Activated T-cell treated with anti-CD3 and anti-CD28 coated beads, Interleukin-2, amount 50 U/mL, for 48 hours (primary cell): ENCODE measurements at places on chromosomes 7 and 10.
A peak's percentile ranks its signal among the peaks of the same experiment; 100 is the strongest.

DNA sequence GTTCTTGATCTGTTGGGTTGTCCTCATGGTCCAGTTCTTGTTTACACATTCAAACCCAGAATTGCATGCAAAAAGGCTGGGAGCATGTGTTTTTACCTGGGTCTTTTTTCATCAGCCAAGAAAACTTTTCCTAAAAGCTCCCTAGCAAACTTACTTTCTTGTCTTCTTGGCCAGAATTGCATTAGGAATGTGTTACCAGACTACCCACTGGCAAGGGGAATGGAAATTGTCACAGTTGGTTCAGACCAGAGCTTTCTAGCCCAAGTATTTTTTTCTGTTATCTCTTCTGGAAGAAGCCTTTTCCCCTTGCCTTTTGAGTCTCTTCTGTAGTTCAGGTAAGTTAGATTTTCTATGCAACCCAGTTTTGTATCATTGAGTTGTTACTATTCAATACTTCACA lies 77.5 kb downstream of the BMPR1A start:
- no peak for DNase-seq

GRCh38 chr10:100006243-100006886 lies 3.4 kb downstream of the DNMBP start:
- DNase-seq = peak; percentile 19

DNA sequence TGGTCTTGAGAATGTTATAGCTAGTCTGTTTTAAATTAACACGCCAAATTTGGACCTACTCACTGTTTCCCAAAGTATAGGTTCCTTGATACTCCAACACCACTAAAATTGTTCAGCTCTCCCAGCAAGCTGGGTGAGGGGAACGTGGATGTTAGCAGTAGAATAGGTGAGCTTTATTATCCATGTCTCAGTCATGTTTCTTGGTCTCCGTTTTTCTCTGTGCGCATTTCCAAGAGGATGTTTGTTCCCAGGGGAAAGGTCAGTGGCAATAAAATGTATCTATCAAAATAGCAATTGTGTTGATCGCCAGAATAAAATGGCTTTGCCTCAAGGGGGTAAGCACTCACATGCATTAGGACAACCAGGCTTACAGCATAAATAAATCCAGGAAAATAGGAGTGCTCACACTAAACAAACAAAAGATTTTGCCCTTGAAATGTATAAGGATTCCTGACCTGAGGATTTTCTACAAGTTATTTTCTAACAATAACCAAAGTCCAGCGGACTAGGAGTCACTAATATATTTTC lies 187.0 kb upstream of the C7orf33 start:
- no peak for DNase-seq

DNA sequence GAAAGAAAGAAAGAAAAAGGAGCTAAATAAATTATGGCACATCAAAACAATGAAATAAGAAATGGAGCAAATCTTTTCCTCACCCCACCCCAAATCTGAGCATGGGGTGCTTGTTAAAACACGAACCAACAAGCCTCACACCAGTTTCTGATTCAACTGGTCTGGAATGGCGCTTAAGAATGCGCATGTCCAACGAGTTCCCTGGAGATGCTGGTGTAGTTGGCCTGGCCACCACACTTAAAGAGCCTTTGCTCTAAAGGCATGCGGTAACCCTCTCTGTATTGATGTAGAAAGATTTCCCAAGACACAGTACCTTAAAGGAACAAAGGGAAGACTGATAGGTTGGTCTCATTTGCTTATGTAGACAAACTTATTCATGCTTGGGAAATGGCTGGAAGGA lies 49.1 kb upstream of the STEAP1B start:
- DNase-seq = no peak

DNA sequence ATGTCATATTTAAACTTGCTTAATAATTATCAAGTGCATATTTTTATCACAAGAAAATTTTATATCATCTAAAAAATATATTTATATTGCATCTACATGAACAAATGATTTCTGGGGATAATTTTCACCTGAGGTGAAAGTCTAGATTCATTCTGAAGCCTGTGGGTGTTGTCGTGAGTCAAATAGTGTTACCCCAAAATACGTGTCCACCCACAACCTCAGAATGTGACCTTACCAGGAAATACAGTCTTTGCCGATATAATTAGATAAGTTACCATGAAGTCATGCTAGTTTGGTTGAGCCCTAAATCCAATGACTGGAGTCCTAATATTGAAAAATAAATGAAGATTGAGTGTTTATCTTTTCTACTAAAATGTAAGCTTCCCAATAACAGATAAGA lies 203.0 kb upstream of the MDFIC start:
- DNase-seq = no peak

DNA sequence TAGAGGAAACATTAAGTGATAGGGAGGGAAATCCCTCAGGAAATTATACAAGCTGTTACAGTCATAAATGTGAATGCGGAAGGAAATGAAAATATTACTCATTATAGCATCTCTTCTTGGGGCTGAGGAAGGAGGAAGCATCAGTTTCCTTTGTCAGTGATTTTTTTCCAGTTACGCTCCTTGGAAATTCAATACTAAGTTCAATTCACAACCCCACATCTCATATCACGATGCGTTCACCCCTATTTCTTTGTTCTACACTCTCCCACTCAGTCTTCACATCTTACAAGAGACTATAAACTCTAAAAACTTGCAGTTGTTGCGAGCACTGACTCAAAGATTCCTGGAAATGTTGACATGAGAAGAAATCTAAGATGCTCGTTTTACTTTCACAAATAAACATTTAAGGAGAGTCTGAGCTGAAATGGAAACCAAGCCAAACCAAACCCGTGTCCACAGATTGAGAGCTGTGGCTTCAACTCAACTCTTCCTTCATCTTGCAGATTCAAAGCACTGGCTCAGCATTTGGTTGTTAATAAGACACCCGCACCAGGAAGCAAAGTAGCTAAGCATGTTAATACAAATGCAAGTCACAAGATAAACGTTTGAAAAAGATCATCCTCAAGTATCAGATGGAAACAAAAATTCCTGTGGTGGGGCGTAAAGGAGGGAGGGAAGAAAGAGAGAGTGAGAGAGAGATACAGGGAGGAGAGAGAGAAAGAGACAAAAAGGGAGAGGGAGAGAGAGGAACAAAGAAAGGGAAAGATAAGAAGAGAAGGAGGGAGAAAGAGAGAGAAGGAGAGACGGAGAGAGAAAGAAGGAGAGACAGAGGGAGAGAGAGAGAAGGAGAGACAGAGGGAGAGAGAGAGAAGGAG lies 150.0 kb upstream of the RSU1 start:
- DNase-seq = no peak
